Hepatocyte (in vitro differentiated cells): ENCODE measurements at places on chromosomes 5 and 9. TPM values are rescaled to one million over a fixed set of nuclear protein-coding genes. Genes with fewer than 3 reads are reported as not detected.

GARIN3 gene
- total RNA-seq, result not detected in 2 replicates

ACTL7A gene
- not detected in 2 replicates for total RNA-seq

FANCC gene
- 11.8 and 15.6 TPM in 2 replicates for total RNA-seq

SLC6A19 gene
- 5.2 and 6.7 TPM in 2 replicates for total RNA-seq

IFNA13 gene
- not detected in 2 replicates for total RNA-seq

EGFL7 gene
- total RNA-seq, result 50.0 and 52.9 TPM in 2 replicates

PCDHGA12 gene
- total RNA-seq, result 0.70 and 0.96 TPM in 2 replicates

CDH9 gene
- total RNA-seq, result 0.53 and 2.2 TPM in 2 replicates

AJM1 gene
- total RNA-seq, result 2.0 and 3.0 TPM in 2 replicates

RANBP3L gene
- 3.8 and 6.5 TPM in 2 replicates for total RNA-seq

PCDHGA4 gene
- 0.17 and 0.28 TPM in 2 replicates for total RNA-seq

PRR7 gene
- 4.8 TPM in 2 replicates for total RNA-seq

DIRAS2 gene
- total RNA-seq, result 1.1 and 1.6 TPM in 2 replicates

SLC4A9 gene
- total RNA-seq, result 0.07 TPM in 1 of 2 replicates, not detected in the other

PCDH12 gene
- 1.1 and 4.5 TPM in 2 replicates for total RNA-seq

DNA sequence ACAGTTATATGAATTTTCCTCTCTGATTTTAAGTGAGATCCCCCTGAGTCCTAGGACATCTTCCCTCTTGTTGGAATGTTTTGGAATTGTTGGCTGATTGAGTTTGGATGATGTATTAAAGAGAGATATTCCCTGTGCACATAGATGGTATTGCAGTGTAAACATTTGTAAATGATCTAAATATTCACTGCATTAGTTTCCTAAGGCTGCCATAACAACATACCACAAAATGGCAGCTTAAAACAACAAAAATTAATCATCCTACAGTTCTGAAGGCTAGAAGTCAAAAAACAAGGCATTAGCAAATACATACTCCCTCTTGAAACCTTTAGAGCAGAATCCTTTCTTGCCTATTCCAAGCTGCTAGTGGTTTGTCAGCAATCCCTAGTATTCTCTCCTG, 38.0 kb upstream of the MROH2B start:
- DNase-seq, result no peak

GRCh38 chr5:538271-538771, 14.1 kb upstream of the SLC9A3 start:
- DNase-seq, result no peak

DNA sequence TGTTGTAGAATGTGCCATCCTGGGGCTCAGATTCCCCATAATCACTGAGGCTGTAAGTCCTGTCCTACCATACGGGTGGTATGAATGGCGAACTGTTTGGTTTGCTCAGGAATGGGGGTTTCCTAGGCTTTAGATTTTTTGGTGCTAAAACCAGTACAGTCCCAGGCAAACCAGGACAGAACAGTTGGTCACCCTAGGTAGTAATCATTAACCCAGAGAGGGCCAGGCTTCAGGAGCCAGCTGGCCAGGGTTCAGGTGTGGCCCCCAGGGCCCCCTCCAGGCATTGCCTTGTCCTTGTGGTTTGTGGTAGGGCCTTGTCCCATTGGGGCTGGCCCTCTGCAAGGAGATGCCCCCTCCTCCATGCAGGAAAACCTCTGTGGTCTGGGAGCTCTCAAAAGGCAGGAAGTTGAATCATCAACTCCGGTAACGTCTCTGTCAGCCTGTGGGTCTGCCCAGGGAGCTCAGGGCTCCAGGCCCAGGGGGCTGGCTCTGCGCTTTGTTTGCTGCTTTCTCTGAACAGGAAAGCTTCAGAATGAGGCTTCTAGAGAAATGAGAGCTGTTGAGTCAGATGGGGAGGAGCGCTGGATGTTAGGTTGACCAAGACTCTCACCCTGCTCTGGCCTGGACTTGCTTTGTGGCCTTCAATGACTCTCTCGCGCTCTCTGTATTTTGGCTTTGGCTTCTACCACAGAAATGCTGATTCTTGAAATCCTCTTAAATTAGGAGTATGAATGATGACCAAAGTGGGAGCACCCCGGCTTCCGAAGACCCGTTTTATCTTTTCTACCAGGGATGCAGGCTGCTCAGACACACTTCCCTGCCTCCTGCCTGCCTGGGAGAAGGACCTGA, 22.2 kb upstream of the JADE2 start:
- DNase-seq, result peak; percentile 83

DNA sequence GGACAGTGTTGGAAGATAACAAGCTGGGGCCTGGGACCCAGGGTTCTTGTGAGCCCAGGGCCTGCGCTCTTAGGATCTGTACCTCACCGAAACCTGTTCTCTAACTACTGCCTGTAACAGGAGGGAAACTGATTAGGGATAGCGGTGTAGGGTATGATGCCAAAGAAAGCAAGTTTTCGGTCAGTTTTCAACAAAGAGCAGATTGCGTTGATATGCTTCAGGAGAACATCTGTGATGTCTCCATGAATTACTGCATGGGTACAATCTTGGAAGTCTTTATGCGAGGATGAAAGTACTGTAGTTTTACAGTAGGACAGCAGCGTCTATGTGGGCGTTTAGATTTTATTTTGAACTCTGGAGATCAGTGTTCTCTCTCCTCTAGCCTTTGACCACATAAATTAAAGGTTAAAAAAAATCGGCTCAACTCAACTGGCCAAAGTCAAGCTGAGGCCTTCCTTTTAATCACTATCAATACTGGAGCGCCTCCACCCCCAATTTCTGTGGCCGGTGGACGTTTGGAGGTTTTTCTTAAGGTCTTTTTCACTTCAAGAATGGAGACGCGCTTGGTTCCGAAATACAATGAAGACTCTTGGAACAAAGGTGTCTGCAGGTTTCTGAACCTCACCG, 3.0 kb downstream of the NFIL3 start:
- no peak for DNase-seq

DNA sequence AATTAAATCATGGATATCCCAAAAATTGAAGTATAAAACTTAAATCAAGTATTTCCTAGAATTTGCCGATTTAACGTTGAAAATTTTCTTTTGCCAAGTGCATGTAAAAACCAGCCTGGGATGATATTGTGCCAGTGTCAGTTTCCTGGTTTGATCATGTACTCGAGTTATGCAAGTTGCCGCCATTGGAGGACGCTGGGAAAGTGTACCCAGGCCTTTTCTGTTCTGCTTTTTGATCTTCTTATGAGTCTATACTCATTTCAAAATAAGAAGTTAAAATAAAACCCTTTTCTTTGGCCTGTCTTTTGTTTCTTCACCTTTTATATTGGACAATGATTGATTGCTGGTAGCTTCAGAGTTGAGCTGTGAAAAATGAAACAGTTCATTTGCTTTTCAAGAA, 93.1 kb upstream of the NFIL3 start:
- DNase-seq, result no peak

- DNase-seq, result no peak
These were observed 57.9 kb downstream of the MCCC2 start for GRCh38 chr5:71645030-71645429.

- no peak for DNase-seq
These were observed 372.0 kb downstream of the ARHGEF28 start for GRCh38 chr5:73997960-73998359.

- DNase-seq, result no peak
These were observed 119.5 kb upstream of the LMX1B start for GRCh38 chr9:126494264-126494663.

GRCh38 chr9:111282845-111283244, 47.2 kb downstream of the OR2K2 start:
- DNase-seq, result no peak

DNA sequence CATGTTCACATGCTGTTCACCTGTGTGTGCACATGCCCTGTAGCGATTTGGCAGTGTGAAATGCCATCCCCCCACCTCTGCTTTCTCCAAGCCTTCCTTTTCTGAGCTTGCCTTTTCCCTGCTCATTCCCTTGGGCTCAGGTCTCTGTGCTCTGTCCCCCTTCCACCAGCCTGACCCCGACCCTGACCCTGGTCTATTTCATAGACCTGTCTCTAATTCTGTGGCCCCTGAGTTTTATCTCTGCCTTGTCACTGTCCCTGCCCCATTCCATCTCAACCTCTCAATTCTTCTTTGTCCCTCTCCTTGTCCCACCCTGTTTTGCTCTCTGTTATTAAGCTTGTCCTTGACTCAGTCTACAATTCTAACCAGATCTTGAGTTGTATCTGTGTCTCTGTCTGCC, 735 bp downstream of the ARAP3 start:
- DNase-seq, result no peak

GRCh38 chr5:116814626-116815385, 240.2 kb upstream of the SEMA6A start:
- DNase-seq, result no peak

DNA sequence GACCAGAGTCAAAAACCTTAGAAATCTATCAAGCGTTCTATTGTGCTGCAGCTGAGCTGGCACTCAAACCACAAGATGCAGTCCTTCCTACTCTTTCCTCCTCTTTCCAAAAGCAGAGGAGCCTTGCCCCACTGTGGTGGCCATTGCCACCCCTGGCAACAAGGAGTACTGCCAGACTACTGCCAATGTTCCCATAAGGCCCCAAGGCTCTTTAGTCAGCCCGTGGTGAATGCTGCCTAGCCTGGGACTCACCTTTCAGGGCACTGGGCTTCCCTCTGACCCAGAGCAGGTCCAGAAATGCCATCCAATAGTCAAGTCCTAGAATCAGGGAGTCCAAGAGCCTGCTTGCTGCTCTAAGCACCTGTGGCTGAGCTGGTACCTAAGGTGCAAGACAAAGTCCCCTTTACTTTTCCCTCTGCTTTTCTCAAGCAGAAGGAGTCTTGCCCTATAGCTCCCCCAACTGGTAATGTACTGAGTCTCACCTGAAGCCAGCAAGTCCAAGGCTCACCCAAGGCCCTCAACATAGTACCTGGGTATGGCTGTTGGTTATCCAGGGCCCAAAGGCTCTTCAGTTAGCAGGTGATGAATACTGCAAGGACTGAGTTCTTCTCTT, 219.4 kb downstream of the ATPSCKMT start:
- peak; percentile 39 for DNase-seq

GRCh38 chr5:120529386-120529785, 65.3 kb downstream of the PRR16 start:
- DNase-seq, result no peak

- DNase-seq, result no peak
These were observed 380.8 kb downstream of the EBF1 start for GRCh38 chr5:158718738-158719505.

GRCh38 chr9:16898464-16898863, 28.0 kb upstream of the BNC2 start:
- DNase-seq, result no peak

DNA sequence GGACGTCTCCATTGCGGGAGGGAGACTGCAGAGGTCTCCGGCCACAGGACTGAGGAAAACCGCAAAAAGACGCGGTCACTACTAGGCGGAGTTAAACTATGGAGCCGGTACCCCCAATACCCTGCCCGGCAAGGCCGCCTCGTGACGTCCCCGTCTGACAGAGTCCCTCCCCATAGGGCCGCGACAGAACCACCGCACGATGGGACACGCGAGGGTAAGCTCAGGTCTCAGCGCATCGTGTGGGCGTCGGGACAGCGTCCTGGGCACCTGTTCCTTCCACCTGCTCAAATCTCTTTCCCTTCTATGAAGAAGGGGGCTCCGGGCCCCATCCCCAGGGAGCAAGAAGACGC, 35.2 kb upstream of the GLDC start:
- DNase-seq, result peak; percentile 77

DNA sequence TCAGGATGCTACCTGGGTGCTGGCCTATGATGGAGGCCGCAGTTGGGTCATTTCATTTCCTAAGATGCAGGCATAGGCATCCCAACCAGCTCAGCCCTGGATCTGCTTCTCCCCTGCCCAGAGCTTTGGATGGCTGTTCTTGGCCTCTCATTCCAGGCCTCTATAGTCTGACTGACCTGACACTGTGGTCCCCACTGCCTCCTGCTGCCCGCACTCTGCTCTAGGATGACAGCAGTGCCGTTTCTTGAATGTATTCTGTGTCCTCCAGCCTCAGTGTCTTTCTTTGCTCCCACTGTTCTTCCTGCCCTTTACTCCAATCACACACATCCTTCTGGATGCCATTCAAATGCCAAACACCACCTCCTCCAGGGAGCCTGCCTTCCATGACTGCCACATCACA, 235.7 kb downstream of the HSPA4 start:
- DNase-seq, result peak; percentile 75

DNA sequence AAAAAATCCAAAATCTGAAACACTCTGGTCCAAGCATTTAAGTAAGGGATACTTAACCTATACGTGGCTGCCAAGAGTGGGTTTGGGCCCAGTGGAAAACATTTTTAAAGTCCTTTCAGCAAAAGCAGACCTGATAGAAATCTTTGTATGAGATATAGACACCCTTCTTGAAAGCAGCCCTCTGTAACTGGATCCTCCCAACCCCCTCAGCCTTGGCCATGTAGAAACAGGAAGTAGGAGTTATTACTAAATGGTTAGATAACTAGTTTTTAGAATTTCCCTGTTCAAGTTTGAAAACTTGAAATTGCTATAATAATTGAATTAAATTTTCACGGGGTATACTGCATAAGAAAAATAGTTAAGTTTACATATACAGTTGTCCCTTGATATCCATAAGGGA, 111.3 kb upstream of the PCA3 start:
- no peak for DNase-seq

- DNase-seq, result no peak
These were observed 21.3 kb upstream of the DENND4C start for GRCh38 chr9:19209188-19209587.

- no peak for DNase-seq
These were observed 26.2 kb downstream of the GNAQ start for GRCh38 chr9:78005231-78006002.
